ENCODE measurements at places on chromosomes 5 and 9. TPM values are rescaled to one million over a fixed set of nuclear protein-coding genes. Genes with fewer than 3 reads are reported as not detected.

CAMK2A gene
- not detected for total RNA-seq

TARS1 gene
- 320 TPM for total RNA-seq

GRIN3A gene
- not detected for total RNA-seq

DNA sequence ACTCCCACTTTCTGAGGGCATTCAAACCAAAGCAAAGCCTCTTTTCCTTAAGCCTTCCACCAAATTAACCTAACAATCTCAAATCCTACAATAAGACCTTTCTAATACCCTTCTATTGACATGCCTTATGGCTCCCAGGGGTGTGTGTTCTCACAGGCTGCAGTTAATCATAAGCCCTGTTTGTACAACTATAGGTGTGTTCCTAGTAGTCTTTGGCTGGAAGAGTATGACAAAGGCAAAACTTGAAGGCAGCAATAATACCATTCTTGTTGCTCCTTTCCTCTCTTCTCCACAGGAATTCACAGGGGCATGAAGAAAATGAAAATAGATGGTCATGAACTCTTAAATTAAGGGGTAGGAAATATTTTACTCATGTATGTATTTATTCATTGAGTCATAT, 10.9 kb upstream of the FBXO38 start:
- DNase-seq, result no peak

DNA sequence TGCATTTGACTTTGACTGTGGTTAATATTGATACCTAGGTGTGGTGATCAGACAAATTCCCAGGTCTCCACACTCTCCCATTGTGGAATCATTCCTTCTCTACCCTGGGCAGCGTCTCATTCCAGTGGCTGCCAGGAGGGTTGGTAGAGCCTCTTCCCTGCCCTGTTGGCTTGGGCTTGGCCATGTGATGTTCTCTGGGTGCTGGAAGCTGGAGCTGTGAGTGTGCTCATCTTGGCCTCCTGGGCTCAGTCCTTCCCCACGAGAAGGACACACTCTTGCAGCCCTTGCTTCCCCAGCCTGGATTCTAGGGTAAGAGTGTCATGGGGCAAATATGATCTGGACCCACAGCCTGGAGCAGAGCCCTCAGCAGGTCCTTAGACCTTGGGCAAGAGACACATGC, 167.2 kb upstream of the IRX4 start:
- no peak for DNase-seq

DNA sequence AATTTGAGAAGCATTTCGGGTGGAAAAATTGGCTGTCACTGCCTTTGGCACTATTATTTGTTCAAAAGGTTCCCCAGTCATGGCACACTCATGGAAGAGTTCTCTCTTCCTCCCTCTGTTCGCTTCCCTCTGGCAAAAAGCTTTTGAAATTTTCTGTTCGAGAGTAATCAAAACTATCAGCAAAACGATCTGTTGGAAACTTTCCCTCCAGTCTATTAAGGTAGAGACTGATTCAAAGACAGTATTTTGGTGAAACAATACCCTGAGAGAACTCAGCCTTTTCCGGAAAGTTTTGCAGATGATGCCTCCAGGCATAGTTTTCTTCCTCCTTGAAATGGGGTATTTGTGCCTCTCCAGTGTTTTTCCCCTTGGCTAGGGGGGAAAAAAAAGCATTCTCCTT, 3.6 kb upstream of the LPAR1 start:
- DNase-seq, result no peak

DNA sequence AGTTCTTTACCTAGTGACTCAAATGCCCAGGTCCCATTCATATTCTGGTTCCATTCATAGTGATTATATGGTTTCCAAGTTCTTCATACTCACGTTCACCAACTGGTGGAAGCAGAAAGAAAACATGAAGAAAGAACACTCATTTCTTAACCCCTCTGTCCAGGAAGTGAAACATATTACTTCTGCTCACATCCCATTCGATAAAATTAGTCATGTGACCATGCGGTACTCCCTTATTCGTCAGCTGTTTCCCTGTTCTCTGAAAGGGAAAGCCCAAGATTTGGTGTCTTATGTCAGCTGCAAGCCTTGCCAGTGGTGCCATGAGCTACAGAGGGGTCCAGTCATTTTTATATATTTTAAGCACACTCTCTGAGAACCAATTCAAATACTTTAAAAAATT, 387.0 kb upstream of the DMAC1 start:
- DNase-seq, result no peak

- no peak for DNase-seq
These were observed 351.3 kb downstream of the ADGRV1 start for GRCh38 chr5:90909940-90910339.

DNA sequence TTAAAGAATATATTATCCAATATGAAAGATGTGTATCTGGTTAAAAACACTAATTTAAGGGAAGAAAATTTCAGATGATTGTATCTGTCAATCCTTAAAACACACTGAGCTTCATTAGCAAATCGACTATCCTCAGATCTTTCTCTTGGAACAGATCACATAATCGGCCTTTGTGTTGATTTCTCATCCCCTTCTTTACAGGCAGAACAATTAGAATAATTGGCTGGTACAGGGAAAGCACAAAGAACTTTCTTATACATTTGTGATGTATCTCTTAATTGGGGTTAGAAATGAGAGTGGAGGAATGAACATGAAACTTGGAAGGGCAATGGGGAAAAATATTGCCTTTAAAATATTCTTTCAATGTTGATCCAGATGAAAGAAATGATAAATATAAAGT, 662.1 kb downstream of the TLE4 start:
- DNase-seq, result no peak

RMRP gene
- 7,636 TPM for total RNA-seq

DNA sequence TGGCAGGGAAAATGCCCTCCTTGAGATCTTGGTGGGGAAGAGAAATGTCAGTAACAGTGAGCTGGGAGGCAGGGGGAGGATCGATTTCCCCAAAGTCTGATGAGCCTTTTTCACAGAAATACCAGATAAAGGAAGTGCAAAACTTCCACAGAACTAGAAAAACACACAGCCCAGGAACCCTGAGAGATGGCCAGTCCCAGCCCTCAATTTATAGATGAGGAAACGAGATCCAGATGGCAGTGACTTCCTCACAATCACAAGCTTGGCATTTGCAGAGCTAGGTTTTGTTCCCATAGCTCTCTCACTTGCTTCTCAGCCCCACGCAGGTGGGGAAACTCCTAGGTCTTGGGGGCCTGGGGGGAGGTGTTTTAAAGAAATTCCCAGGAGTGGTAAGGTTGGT, 3.8 kb upstream of the GGTA1 start:
- no peak for DNase-seq
